HTR-8/SVneo (cell line): ENCODE measurements at places on chromosomes 3 and 15.

DNA sequence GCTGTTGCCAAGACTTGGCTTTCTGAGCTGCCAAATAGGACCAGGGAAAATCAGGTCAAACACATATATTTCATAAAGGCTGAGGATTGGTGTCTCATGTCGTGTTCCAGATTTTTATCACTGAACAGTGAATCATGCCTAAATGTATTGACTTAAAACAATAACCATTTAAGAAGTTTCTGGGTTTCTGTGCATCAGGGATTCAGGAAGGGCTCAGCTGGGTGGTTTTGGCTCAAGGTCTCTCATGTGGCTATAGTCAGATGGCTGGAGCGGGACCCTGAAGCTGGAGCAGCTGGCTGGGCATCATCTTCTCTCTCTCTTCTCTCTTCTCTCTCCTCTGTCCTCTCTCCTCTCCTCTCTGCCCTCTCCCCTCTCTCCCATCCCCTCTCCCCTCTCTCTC, 10.7 kb upstream of the RFTN1 start:
- DNase-seq, result no peak

- DNase-seq, result no peak
These were observed 862.7 kb upstream of the SEMA6D start for GRCh38 chr15:46854564-46854963.

DNA sequence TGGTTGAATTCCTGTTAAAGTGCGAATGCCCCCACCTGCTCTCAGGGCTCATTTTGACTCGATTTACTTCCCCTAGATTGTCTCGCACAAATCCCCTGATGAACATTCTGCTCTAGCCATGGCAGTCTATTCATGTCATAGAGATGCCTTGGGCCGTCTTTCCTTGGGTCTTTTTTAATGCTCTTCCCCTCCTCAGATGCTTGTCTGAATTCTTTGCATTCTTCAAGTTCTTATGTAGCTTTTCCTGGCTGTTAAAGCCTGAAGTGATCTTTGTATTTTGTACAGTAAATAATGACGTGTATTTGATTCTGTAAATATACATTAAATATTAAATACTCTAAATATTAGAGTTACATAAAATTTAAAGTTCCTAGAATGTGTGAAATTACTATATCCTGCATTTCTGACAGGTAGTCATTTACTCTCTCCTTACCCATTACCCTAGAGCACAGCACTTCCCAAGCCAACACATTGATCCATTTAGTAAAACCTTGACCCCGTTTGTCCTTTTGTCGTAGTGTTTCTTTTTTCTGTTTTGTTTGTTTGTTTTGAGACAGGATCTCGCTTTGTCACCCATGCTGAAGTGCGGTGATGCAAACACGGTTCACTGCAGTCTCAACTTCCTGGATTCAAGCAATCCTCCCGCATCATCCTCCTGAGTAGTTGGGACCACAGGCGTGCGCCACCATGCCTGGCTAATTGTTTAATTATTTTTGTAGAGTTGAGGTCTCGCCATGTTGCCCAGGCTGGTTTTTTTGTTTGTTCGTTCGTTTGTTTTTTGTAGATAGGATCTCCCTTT, 47.9 kb downstream of the YEATS2 start:
- peak; percentile 57 for DNase-seq

GRCh38 chr3:70832834-70833205, 520.4 kb upstream of the MDFIC2 start:
- no peak for DNase-seq

GRCh38 chr3:195173657-195174056, 97.3 kb downstream of the XXYLT1 start:
- no peak for DNase-seq

GRCh38 chr15:101647251-101647650, 4.9 kb downstream of the TM2D3 start:
- DNase-seq, result no peak

GRCh38 chr3:126550488-126551051, 8.2 kb downstream of the C3orf22 start:
- no peak for DNase-seq

DNA sequence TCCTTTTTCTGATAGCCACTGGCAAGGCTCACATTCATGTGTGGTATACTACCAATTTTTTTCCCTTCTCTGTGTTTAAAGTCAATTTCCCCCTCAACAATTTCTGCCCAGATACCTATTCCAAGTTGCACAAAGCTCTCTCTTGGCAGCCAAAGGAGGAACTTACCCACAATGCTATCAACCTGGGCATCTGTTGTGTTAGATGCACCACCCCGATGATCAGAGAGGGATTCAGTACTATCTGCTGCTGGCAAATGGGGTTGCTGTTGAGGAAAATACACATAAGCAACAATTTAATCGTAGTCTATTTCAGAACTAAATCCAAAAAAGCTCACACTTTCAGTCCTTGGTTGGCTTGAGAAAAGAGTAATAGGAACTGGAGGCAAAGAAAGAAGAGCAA, 46.1 kb downstream of the AAGAB start:
- no peak for DNase-seq

DNA sequence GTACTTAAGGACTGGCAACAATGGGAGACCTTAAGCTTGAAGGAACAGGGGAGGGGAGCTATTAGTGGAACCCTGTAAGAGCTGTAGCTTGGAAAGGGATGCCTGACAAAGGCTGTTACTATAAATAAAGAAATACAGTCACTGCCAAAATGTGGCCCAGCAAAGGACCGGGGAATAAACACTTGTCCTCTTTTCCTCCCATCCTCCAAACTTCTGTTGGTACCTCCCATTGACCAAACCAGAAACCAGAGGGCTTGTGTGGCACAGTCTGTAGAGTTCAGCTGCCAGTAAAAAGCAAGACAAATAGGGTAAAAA, 25.1 kb upstream of the TCF12 start:
- no peak for DNase-seq
